ENCODE measurements at places on chromosomes 5 and 9.

DNA sequence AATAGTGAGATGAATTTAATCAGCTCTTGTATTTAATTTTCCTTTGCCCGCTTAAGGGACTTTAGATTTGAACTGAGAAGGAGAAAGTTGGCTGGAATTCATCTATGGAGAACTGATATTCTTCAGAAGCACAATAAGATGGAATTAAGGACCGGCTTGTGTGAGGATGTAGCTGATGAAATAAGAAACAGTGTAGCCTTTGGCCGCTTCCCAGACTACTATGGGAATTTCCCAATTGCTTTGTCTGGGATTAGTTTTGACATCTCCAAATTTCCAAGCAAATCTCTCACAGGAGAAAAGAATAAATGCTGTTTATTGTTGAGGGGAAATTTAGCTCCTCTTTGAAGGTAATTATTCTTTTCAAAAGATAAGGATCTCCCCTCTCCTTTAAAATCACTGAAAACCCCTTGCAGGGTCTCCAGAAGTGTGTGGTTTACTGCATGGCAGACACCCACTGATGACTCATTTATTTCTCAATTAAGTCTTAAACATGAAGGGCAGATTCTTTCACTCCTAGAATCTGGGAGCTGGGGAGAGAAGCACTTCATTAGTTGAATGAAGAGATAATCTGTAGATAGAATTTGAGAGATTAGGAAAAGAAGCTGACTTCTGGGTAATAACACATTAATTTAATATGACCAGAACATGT lies 606.5 kb upstream of the ADAMTS16 start:
- no peak for DNase-seq

DNA sequence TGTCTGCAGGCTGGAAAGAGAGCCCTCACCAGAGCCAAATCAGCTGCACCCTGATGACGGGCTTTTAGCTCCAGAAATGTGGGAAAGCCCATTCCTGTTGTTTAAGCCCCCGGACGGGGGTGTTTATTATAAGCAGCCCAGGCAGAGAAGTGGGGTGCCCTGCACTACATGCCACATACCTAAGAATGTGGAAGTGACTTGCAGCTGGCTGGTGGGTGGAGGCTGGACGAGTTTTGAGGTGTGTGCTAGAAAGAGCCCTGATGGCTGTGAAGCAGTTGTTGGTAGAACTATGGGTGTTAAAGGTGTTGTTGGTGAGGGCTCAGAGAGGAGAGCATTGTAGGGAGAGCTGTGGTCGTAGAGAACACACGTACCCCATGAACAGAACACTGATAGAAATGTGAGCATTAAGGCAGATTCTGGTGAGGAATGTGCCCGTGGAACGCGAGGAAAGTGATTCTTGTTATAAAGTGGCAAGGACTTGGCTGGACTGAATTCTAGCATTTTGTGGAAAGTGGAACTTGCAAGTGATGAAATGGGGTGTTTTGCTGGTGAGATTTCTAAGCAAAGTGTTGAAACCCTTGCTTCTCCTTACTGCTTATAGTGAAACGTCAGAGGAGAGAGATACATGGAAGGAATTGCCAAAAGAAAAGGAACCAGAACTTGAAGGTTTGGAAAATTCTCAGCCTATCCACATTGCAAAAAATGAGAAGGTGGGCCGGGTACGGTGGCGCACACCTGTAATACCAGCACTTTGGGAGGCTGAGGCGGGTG lies 38.9 kb downstream of the AHRR start:
- DNase-seq: no peak

- no peak for DNase-seq
Observed at GRCh38 chr5:139757727-139758509, 37.7 kb upstream of the PSD2 start.

DNA sequence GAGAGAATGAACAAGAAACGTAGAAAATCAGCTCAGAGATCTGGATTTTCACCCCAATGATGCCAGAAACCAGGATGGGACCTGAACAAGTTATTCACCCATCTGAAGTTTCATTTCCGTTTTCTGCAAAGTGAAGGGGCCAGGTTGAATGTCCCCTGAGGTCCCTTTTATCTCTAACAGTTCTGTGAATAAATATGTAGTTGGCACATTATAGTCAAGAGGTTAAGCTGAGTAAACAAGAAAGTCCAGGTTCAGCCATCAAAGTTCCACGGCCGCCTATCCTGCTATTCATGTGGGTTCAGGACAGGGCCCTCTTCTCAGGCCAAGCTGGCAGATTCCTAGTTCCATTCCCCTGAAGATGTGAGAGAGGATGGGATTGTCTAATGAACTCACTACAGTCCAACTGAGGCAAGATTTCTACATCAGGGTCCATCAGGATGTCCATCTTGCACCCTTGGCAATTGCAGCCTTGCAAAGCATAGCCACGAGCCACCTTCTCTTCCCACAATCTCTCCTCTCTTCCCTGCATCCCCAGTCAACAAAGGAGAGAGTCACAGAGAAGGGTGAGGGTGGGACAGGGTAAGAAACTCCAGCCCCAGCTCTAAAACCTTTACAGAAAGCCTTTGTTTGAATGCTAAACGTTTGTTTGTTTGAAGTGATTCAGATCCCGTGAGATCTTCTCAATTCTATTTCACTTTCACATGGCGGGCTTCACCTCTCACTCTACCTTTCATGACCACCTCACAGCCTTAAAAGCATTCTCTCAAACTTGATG lies 311.0 kb downstream of the SLIT3 start:
- DNase-seq: no peak

DNA sequence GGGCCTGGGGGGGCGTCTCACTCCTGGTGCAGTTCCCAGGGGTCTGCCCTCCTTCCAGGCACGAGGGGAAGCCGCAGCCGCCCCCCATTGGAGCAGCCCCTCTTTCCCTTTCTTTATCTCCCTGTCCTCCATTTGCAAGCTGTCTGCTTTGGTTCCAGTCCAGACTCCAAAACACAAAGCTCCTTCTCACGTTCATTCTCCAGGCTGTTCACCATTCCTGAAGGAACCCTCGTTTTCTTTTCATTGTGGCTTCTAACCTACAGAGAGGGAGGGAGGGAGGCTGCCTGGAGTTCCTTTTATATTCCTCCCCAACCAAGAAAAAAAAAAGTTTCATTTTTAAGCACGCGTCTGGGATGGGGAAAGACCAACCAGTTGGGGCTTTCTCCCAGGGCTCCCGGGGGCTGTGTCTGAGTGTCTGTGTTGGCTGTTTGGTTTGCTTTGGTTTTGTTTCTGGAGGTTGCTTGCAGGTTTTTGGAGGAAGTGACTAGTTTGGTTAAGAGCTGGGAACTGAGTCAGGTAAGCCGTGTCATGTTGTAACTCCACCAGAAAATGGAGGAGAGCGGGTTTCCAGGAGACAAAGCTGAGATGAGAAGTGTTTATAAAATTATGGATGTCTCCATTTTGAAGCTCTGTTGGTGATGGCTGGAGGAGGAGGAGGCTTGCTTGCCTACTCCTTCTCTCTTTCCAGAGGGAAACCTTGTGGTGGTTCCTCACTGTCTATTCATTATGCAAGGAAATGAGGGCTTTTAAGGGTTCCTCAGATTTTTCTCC lies 1.6 kb downstream of the ZNF462 start:
- no peak for DNase-seq

GRCh38 chr9:84711936-84712335 lies 42.4 kb downstream of the NTRK2 start:
- DNase-seq: no peak

GRCh38 chr9:110065532-110065931 lies 142.4 kb downstream of the C9orf152 start:
- DNase-seq: no peak

DNA sequence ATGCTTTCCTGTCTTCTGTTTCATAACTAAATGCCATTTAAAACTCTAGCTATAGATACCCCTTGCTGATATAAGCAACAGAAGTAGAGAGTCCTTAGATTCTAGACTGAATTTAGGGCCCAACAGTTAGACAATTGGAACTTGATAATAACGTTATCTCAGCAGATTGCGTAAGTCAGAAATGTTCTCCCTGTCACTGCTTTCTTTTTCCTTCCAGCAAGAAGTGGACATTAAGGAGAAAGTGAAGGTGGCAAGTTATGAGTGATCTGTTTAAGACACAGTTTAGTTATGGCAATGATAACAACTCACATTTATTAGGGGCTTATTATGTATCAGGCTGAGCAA lies 6.9 kb upstream of the GLIS3 start:
- no peak for DNase-seq

DNA sequence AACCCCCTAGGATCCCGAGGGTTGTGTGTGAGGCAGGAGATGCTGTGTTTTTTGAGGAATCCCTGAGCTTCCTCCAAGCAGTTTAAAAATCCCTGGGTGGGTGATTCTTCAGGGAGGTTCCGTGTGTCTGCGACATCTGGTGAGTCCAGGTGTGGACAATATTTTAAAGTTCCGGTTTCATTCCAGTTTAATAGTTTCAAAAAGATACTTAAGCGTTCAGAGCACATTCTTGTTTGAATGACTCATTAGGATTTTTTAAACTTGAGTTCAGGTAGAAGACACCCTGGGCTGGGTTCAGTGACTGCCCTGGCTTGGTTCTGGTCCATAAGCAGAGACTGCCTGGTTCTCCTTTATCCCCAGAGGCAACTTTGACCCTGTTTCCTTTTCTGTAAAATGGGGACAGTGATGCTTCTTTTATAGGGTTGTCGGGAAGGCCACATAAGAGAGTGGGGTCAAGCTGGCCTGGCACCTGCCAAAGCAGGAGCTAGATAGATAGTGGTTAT lies 119.2 kb downstream of the RGS3 start:
- DNase-seq: no peak

GRCh38 chr5:134963098-134963497 lies 4.6 kb upstream of the CATSPER3 start:
- no peak for DNase-seq

- DNase-seq: no peak
Observed at GRCh38 chr9:101477214-101477613, 41.6 kb upstream of the ALDOB start.

DNA sequence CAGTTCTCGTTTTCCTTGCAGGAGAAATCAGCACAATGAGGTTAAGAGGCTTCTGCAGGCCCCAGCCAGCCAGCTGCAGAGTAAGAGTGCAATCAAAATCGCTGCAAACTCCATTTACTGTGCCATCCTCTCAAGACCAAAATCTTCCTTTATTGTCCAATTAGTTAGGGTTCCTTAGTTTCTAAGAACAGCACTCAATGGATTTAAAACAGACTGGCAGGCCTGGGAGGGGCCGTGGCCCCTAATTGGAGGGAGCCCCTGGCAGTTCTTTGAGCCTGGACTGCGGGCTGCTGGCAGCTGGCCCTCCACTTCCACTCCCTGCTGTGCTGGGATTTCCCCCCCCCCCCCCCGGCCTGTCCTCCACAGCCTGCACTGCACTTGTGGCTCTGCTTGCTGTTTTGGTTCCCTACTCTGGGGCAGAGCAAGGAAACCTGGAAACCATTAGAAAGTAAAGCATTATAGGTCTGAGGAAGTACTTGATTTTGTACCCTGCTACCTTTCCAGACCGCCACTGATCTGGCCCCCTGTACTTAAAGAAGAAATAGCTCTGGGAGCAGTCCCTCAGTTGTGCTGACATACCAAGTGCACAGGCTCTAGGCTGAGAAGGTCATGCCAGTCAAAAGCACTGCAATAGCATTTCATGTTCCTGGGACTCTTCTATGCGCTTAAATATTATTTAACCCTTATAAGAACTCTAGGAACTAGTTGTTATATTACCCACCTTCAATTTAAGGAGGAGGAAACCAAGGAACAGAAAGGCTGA lies 129.0 kb downstream of the APBA1 start:
- DNase-seq: no peak

- DNase-seq: no peak
Observed at GRCh38 chr5:80763211-80763610, 108.4 kb upstream of the DHFR start.

DNA sequence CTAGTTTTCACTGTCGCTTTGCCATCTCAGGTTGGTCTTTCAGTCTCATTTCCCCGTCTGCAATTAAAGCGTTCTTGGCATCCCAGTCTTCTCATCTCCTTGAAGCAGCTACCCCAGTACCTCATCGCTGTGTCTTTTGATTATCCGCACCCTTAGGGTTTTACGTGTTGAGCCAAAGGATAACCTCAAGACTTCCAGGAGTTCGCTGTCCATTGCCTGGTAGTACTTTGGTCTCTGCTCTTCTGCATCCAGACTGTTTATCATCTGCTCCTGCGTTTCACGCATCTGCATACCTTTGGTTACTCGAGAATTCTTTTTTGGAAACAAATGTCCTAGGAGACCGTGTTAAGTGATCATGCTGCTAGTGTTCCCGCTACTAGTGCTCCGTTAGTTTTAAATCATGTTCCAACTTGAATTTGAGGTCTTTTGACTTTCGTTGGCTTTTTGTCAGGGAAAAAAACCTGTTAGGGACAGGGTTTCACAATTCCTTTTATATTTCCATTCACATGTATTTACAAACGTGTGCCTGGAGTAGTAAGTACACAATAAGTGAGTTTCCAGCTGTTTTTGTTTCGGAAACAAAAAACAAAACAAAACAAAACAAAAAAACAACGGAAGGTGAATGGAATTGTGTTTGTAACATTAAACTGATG lies 888 bp downstream of the RABGAP1 start:
- no peak for DNase-seq

GRCh38 chr5:157449011-157449723 lies 10.8 kb upstream of the NIPAL4 start:
- DNase-seq: no peak

DNA sequence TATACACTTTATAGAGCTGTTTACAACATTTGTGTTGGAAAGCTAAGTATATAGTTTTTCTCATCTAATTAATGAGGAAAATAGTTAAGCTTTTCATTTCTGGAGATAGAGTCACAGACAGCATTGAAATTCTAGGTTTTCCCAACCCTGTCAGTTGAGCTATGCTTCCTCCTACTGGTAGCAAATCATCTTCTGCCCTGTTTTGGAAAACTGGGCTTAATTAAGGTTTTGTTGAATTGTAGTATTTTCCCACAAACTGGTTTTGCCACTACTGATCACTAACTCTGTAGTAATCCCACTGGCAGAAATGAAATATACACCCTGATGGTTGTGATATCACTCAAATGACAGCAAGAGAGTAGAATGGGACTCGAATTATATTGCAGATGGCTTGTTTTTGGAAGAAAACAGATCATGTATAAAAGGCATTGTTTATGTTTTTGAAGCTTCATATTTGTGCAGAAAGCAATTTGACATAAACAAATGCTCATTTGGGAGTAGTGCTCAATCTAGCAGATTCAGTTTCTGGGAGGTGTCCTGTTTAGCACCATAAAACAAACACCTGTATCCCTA lies 46.6 kb downstream of the CD180 start:
- DNase-seq: no peak

DNA sequence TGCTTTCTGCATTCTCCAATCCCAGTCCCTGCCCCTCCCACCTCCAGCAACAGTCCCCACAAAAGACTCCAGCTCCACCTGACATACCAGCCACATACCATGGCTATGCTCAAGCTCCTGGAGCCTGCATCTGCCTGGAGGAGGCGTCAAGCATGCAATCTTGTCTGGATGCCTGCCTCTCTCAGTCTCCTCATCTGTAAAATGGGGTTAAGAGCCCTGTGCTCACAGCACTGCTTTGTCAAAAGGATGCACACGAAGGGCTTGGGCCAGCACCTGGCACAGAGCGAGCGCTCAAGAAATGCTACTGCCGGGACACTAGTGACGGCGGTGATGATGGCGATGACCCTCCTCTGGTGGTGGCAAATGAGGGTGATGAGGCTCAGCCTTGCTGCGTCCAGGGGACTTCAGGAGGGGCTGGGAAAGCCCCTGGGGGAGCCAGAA lies 202.9 kb upstream of the IER5L start:
- no peak for DNase-seq

- DNase-seq: no peak
Observed at GRCh38 chr9:92728831-92729734, 35.5 kb downstream of the BICD2 start.

GRCh38 chr5:160833806-160834205 lies 18.2 kb downstream of the ATP10B start:
- no peak for DNase-seq

GRCh38 chr5:178854284-178854683 lies 5.5 kb upstream of the ZNF354B start:
- DNase-seq: no peak

GRCh38 chr9:35771075-35771433 lies 17.0 kb upstream of the MSMP start:
- DNase-seq: no peak

Data from naive thymus-derived CD8-positive, alpha-beta T cell (primary cell).